MV-4-11 (cell line): ENCODE measurements at places on chromosomes 16 and 17.
A peak's percentile ranks its signal among the peaks of the same experiment; 100 is the strongest.

GRCh38 chr17:82204831-82205719 is 7.6 kb downstream of the CCDC57 start:
- DNase-seq, result peak; percentile 83

DNA sequence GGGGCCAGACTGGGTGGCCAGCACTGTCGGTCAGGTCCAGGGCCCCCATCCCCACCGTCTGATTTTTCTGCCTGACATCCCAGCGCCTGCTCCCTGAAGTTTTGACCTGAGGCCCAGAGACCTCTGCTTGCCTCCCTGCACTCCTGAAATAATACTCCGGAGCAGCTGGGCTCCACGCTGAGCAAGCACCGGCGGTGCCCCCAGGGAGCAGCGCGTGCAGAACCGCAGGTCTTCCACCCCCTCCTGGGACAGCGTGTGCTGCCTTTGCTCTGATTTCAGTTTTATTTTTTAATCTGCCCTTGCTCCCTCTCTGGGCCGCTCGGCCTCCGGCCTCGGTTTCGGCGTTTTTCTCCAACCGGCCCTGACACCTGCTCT is 132.4 kb upstream of the GSE1 start:
- no peak for DNase-seq

GRCh38 chr17:42563543-42563942 is 1.6 kb downstream of the COASY start:
- DNase-seq, result no peak

DNA sequence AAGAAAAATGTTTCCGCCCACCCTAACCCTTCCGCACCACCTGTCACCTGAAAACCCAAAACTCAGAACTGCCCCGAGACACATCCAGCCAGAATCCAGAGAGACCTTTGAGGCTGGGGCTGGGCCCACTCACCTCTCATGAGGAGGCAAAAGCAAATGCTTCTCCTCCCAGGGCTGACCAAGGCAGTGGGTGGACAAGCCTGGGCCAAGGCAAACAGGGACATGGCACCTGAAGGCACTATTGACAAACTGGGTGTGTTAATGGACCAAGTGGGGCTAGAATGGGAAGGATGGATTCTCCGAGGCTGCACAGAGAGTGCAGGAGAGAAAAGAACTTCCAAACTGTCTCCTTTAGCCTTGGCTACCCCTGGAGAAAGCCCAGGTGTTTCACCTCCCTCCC is 54.4 kb downstream of the SOX9 start:
- no peak for DNase-seq

DNA sequence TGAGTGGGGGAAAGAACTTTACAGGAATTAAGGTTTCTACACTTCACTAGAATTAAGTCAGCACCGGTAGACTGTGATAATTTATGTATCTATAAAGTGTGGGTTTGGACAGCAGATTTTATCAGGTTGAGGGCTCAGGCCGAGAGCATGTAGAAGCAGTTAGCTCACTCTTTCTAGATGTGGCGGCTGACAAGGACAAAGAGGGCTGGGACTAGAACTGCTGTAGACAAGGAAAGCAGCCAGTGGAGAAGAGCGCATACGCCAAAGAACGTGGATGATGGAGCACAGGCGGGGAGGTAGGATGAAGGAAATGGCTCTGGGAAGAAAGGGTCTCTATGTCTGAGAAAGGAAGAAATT is 504 bp upstream of the GOSR1 start:
- no peak for DNase-seq
